T-helper 17 cell (primary cell): ENCODE measurements at places on chromosomes 5 and 9. TPM values are rescaled to one million over a fixed set of nuclear protein-coding genes. Genes with fewer than 3 reads are reported as not detected.

SPINK6 gene
- total RNA-seq: not detected

KCTD16 gene
- total RNA-seq: not detected

FGFR4 gene
- 3.8 TPM for total RNA-seq

LRRC19 gene
- total RNA-seq: not detected

SPATA31D4 gene
- not detected for total RNA-seq

PCDH1 gene
- 0.57 TPM for total RNA-seq

ALDOB gene
- not detected for total RNA-seq

PCDHA1 gene
- not detected for total RNA-seq
